Urinary bladder (tissue), 4 donors: ENCODE measurements at places on chromosomes 3 and 15.
A peak's percentile ranks its signal among the peaks of the same experiment; 100 is the strongest.

GRCh38 chr15:69340243-69340900 lies 41.7 kb downstream of the PAQR5 start:
- no peak for DNase-seq

- DNase-seq = no peak
Observed at GRCh38 chr15:65423976-65424679, 1.4 kb upstream of the IGDCC4 start.

GRCh38 chr3:27360113-27361078 lies 8.8 kb downstream of the NEK10 start:
- DNase-seq = peak; percentile 7

- DNase-seq = no peak
Observed at GRCh38 chr3:147119989-147120388, 286.4 kb downstream of the ZIC4 start.

DNA sequence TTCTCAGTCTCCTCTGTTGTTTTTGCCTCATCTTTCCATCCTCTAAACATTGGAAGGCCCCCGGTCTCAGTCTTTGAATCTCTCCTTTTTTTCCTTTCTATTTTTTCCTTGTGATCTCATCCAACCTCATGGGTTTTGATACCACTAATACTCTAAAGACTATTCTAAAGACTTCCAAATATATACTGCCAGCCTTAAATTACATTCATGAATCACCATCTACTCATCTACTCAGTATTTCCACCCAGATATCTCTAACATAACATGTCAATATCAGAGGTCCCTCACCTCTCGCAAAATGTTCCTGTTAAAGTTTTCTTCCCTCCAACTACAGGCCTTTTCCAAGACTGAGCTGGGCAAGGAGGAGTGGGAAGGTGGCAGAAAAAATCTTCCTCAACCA lies 282.5 kb upstream of the TTC14 start:
- DNase-seq = no peak

GRCh38 chr3:194609601-194610000 lies 23.6 kb downstream of the TMEM44 start:
- DNase-seq = no peak

- DNase-seq = no peak
Observed at GRCh38 chr15:78997981-78998499, 53.2 kb upstream of the CTSH start.

GRCh38 chr3:28915741-28916500 lies 364.9 kb upstream of the RBMS3 start:
- no peak for DNase-seq

DNA sequence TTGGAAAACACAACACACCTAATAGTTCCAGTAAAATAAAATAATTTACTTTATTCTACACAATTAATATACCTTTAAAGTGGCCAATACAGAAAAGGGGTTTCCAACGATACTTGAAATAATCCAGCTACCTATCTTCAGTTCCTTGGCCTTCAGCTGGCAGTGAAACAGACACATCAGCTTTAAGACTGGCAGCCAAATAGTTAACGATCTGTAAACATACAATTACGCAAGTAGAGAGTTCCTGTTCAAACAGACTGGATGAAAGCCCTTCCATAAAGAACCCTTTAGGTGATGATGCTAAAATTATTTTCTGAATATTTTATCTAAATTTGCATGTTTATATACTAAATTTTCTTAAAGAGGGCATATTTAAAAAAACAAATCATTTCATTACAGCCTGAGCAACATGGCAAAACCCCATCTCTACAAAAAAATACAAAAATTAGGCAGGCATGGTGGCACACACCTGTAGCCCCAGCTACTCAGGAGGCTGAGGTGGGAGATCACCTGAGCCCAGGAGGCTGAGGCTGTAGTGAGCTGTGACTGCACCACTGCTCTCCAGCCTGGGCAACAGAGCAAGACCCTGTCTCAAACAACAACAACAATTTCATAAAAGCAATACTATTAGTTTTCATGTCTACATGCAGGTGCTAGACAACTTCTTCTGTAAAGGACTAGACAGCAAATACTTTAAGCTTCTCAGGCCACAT lies 12.9 kb downstream of the DYNC1LI1 start:
- DNase-seq = no peak

GRCh38 chr3:126551839-126552687 lies 6.7 kb downstream of the C3orf22 start:
- no peak for DNase-seq

- no peak for DNase-seq
Observed at GRCh38 chr3:73484656-73485248, 140.0 kb downstream of the PDZRN3 start.

- peak; percentile 64 for DNase-seq
Observed at GRCh38 chr3:73813291-73813690, 188.6 kb upstream of the PDZRN3 start.

DNA sequence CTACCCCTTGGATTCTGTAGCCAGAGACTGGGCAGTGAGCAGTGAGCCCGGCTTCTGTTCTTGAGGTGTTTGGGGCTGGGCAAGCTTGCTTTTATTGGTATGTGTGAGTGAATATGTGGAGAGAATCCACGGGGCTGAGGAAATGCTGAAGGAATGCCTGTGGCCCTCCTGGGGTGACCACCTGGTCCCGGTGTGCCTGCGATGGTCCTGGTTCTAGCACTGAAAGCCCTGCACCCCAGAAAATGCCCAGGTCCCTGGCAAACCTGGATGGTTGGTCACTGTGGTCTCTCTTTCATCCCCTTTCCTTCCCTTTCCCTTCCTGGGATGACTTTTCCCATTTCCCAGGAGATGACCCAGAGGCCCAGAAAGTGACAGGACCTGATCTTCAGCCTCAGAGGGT lies 4.2 kb downstream of the ZBTB47 start:
- DNase-seq = no peak

- peak; percentile 23 for DNase-seq
Observed at GRCh38 chr15:39685999-39686613, 96.5 kb downstream of the FSIP1 start.

- DNase-seq = no peak
Observed at GRCh38 chr3:123818921-123819429, 65.2 kb downstream of the MYLK start.

DNA sequence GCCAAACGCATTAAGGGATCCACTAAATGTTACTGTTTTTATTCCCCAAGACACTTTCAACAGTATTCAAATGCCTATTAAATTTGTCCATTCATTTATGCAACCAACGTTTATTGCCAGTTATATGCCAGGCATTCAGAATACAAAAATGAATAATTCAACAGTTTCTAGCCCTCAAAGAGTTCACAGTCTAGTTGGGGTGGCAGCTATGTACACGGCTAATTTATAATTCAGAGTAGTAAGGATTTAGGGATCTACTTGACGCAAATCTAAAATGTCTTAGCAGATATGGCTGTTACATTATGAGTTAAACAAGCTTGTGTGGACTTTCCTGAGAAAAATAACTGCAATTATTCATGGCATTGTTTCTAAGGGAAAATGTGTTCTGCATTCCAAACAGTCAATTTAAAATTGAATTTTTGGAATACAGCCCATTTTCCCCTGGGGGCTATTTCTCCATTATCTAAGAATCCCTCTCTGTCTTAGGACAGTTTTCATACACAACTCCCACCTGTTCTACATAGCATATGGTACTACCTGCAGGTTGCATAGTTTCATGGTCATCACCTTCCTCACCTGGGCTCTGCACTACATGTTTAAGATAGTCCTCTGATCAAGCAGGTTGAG lies 11.5 kb upstream of the MSL2 start:
- DNase-seq = no peak

- DNase-seq = no peak
Observed at GRCh38 chr3:135706758-135707375, 258.7 kb upstream of the PPP2R3A start.

DNA sequence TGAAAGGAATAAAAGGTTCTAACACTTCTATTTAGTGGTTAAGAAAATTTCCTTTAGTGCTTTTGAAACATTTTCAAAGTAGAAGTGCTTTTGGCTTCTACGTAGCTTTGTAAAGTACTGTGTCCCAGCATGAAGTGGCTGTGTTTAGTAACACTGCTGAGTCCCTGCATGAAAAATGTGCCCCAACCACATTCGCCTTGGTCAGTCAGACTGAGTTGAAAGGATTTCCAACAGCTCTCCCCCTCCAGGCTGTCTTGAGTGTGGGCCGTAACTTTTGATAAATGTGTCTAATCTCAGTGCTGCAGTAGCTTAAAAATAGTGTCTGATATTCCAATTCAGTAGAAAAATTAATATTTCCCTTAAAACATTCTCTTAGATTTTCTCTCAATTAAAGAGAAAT lies 115.0 kb downstream of the NR1D2 start:
- DNase-seq = no peak

- no peak for DNase-seq
Observed at GRCh38 chr3:117104792-117105191, 395.2 kb downstream of the TUSC7 start.

GRCh38 chr15:83844742-83845141 lies 190.8 kb downstream of the ADAMTSL3 start:
- no peak for DNase-seq

DNA sequence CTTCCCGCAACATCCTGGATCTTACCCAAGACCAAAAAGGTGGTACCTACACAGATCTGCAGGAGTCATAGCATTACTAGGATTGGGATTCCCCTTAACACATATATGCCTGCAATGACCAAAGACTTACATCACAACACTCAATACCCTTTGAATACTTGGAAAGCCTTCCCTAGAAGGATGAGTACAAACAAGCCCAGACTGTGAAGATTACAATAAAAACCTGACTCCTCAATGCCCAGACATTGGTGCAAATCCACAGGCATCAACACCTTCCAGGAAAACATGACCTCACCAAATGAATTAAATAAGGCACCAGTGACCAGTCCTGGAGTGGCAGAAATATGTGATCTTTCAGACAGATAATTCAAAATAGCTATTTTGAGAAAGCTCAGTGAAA lies 326.8 kb downstream of the TBL1XR1 start:
- DNase-seq = no peak

DNA sequence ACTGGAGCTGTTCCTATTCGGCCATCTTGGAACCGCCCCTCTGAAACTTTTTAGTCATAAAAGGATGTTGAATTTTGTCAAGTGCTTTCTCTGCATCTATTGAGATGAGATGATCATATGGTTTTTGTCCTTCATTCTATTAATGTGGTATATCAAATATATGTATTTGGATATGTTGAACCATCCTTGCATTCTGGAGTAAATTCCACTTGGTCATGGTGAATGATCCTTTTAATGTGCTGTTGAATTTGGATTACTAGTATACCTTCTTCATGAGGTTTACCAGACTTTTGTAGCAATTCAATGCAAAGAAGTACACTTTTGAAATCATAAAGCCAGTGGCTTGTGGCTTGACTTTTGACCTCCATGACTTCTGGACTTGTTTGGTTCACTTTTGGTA lies 33.4 kb upstream of the XRN1 start:
- no peak for DNase-seq

DNA sequence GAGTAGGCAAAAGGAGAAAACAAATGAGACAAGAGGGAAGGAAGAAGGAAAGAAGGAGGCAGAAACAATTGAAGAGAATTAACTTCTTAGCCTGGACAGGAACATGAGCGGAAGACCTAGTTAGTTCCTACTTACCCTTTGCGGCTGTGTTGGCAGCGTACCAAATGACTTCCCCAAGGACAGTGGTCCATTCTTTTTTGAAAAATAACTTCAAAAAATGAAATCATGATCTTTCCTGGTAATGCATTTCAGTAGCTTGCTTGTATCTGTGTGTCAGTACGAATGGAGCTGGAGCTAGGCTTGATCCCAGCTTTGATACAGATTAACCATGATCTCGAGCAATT lies 41.5 kb upstream of the CFAP161 start:
- no peak for DNase-seq

DNA sequence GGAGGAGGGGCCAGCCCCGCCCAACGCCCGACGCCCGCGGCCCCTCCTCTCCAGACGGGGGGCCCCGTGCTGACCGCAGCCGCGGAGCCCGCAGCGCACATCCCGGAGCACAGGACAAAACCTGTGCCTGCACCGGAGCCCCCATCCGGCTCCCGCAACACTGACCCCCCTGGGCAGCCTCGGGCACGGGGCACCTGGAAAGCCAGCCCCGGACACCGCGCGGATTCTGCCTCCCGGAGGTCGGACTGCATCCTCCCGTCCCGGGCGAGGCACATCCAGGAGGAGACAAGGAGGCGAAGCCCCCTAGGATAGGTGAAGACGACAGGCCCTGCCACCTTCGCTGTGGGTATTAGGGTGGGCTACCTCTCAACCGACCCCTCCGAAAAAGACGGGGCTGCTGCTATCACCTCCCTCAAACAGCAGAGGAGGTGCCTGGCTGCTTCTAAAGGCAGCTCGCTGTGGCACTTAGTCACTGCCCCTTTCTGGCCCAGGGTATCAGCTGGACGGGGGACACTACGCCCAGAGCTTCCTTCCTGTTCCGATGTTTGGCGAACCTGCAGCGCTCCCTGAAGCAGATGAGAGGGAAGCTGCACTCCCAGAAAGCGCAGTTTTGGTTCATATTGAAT lies 10.6 kb downstream of the XXYLT1 start:
- DNase-seq = no peak

DNA sequence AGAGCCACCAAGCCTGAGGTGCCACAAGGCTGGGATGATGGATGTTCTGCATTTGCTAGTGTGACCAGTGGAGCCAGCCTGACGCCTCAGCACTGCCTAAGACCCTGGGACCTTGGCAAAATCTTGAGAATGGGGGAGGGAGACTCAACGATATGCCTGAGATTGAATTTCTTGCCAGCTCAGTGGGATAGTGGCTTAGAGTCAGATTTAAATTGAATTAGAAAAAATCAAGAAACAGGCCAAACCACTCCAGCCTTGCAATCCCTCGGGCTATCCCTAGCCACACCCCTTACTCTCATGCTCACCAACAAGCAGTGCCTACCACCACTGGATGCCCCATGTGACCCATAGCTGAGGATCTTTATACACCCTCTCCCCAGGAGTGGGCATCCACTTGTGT lies 18.7 kb upstream of the PDE8A start:
- DNase-seq = no peak
